ENCODE measurements at places on chromosomes 12 and 14. TPM values are rescaled to one million over a fixed set of nuclear protein-coding genes. Genes with fewer than 3 reads are reported as not detected.

DNA sequence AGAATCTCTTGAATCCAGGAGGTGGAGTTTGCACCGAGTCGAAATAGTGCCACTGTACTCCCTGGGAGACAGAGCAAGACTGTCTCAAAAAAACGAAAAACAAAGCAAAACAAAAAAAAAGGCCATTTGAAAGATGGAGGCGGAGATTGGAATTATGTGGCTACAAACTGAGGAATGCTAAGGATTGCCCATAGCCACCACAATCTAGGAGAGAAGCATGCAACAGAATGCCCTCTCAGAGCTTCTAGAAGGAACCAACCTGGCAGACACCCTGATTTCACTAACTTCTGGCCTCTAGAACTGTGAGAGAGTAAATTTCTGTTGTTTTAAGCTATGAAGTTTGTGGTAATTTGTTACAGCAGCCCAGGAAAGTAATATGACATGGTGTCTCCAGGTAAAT is 50.1 kb upstream of the LIMA1 start:
- DNase-seq: no peak

The DBX2 gene
- total RNA-seq: not detected

DNA sequence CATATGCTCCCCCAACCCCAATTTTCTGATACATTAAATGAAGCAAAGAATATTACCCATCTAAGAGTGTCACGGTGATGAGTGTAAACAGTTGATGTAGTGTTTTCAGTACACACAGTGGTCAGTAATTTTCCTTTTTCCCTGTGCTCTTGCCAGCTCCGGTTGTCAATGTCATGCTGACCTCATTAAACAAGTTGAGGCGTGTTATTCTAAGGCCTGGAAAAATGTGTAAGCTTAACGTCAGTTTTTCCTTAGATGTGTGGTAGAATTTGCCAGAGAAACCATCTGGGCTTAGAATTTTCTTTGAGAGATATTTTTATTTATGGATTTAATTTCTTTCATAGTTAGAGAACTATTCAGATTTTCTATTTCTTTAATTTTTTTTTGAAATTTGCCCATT is 11.7 kb upstream of the SERPINA6 start:
- DNase-seq: no peak

The E2F7 gene
- 26.9 TPM for total RNA-seq

DNA sequence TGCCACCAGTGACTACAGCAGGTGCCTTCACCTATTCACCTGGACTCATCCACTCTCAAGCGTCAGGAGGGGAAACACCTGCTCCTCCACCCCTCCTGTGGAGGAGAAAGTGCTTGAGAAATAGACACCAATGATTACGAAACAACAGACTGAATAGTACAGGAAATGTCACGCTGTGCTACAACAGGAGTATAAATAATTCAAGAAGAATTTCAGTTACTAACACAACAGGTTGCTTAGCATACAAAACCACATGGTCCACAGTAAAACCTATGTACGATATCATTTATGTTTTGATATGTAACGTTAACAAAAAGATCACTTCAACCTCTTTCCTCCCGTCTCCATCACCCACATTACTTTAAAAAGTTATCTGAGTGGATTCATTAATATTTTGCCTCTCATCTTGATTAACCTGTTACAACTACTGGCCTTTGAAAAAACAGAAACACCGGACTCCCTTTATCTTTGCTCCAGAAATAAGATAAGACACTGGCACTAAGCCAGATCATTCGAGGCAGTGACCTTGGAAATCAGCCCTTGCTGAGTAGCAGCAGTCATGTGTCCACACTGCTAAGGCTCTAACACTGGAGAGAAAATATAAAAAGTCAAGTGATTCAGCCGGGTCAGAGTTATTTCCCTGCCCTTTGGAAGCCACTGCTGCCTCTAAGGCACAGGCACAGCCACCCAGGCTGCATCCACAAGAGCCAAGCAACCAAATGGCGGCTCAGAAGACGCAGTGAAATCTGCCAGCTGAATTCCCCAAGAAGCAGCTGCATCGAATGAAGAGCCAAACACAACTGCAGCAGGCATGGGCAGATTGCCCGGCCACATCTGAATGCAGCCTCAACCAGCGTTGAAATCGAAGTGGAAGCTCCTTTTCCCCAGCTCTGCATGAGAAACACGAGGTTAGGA is 40.9 kb downstream of the NT5DC3 start:
- DNase-seq: no peak

Data from activated naive CD4-positive, alpha-beta T cell treated with anti-CD3 and anti-CD28 coated beads, Interleukin-2, amount 50 U/mL, for 72 hours (primary cell).